ENCODE measurements at places on chromosomes 6 and 20. TPM values are rescaled to one million over a fixed set of nuclear protein-coding genes. Genes with fewer than 3 reads are reported as not detected.

ERMARD gene
- 19.6 TPM for total RNA-seq

SCRT2 gene
- not detected for total RNA-seq

COL19A1 gene
- total RNA-seq: 0.04 TPM

MACROD2 gene
- total RNA-seq: 2.2 TPM

ZNF311 gene
- 1.1 TPM for total RNA-seq

SLC17A3 gene
- total RNA-seq: not detected

HCK gene
- 2.9 TPM for total RNA-seq

RAET1L gene
- total RNA-seq: 30.4 TPM

FAM50B gene
- 6.0 TPM for total RNA-seq

RSPH3 gene
- total RNA-seq: 13.4 TPM

FAM217A gene
- not detected for total RNA-seq

GPR63 gene
- 0.32 TPM for total RNA-seq

MUC22 gene
- total RNA-seq: 0.88 TPM

C4A gene
- 2.9 TPM for total RNA-seq

NDUFAF5 gene
- 17.7 TPM for total RNA-seq

CYP21A2 gene
- 0.60 TPM for total RNA-seq

ELOVL4 gene
- 6.8 TPM for total RNA-seq
